AG09309 (cell line): ENCODE measurements at places on chromosomes 12 and 14.

GRCh38 chr12:111401167-111401605 is 4.5 kb upstream of the SH2B3 start:
- DNase-seq = no peak

DNA sequence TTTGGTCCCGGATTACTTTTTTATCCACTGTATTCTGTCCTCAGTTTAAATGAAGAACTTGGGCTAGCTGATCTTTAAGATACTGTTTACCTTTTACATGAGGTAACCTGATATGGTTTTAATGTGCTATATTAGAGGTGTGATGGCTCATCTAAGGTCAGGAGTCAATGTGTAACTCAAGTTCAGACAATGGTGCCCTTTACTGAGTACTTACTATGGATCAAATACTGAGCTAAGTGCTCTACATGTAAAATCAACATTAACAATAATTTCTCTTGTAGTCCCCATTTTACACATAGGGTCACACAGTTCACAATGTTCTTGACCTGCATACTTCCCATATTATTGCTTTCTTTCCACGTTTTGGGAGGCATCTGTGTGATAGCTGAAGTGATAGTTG is 79.2 kb downstream of the CEP83 start:
- DNase-seq = no peak

DNA sequence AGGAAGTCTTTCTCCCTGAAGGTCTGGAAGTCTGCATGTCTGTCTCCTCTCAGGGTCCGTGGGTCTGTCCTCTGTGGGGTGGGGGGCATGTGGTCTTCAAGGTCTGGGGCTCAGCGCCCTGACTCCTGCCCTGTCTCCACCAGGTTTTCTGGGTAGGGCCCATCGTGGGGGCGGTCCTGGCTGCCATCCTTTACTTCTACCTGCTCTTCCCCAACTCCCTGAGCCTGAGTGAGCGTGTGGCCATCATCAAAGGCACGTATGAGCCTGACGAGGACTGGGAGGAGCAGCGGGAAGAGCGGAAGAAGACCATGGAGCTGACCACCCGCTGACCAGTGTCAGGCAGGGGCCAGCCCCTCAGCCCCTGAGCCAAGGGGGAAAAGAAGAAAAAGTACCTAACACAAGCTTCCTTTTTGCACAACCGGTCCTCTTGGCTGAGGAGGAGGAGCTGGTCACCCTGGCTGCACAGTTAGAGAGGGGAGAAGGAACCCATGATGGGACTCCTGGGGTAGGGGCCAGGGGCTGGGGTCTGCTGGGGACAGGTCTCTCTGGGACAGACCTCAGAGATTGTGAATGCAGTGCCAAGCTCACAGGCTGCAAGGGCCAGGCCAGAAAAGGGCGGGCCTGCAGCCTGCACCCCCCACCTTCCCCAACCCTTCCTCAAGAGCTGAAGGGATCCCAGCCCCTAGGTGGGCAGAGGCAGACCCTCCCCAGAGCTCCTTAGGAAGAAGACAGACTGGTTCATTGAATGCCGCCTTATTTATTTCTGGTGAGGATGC is 3.4 kb downstream of the AQP5 start:
- no peak for DNase-seq

DNA sequence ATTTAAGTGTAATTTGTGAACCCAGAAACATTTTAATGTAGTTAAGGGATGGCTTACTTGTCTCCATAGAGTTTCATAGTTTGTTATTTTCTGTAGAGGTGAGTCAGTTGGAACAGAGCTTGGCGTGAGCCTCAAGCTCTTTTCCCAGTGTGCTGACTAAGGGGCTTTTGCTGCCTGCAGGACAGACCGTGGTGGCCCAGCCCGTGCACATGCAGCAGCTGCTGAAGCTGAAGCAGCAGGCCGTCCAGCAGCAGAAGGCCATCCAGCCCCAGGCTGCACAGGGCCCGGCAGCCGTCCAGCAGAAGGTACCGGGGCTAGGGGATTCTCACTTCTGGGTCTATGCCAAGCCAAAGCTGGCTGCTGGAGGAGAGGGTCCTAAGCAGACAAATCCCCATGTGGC is 76.9 kb downstream of the DDX51 start:
- no peak for DNase-seq

DNA sequence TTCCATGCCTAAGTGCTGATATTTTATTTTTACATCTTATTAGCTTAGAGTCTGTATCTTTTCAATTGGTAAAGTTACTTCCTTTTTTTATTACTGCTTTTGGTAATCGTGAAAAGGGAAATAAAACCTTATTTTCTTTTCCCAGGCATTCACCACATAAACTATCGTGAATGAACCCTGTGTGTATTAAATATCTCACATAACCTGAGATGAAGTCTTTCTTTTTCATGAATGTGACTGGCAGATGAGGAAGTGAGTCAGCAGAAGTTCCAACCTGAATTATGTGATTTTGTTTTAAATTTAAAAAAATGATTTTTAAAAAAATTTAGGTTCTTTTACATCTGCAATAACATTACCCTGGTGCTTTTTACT is 26.0 kb downstream of the MYBPC1 start:
- DNase-seq = no peak
